ENCODE measurements at places on chromosomes 1 and 21.

- DNase-seq = no peak
Measured at GRCh38 chr1:156823210-156823790, 6.7 kb upstream of the SH2D2A start.

DNA sequence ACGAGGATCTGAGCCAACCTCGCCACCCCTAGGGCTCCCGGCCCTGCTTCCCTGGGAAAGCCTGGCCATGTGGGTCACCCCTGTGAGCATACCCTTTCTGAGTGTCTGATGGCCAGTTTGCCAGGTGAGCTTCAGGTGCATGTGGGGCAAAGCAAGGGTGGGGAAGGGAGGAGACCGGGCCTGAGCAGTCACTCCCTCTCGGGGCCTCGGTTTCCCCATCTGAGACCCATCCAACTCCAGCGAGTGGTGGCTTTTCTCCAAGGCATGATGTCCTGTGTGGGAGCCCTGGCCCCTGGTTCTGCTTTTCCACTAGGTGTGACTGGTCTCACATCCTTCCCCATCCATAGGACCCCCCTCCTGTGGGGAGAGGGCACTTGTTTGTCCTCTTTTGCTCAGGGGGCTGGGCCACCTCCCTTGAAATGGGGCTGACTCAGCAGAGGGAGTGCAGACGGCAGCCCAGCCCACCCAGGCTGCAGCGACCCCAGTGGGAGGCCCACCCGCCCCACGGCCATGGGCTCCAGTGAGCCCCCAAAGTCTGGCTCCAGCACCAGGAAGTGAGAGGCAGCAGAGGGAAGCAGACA, 1.7 kb upstream of the WNT9A start:
- no peak for DNase-seq

DNA sequence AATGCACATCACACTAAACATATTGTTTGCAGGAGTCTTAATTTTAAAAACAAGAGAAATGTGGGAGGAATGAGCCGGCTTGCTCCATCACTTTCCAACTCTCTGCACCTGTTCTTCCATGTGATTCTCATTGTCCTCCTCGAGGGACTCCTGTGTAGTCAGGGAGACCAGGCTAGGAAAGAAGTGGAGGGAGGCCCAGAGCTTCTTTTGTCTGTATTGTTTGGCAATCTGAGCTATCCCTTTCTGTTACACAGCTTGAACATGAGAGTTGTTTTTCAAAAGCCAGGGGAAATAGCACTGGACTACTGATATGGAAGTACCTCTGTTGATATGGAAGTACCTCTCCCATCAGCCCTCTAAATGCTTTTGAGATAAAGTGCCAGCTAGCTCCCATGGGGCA, 18.8 kb upstream of the LRRC8D start:
- DNase-seq = no peak

GRCh38 chr1:185155600-185156287, 1.0 kb downstream of the TRMT1L start:
- no peak for DNase-seq

GRCh38 chr1:242405947-242406346, 118.5 kb downstream of the PLD5 start:
- DNase-seq = no peak

DNA sequence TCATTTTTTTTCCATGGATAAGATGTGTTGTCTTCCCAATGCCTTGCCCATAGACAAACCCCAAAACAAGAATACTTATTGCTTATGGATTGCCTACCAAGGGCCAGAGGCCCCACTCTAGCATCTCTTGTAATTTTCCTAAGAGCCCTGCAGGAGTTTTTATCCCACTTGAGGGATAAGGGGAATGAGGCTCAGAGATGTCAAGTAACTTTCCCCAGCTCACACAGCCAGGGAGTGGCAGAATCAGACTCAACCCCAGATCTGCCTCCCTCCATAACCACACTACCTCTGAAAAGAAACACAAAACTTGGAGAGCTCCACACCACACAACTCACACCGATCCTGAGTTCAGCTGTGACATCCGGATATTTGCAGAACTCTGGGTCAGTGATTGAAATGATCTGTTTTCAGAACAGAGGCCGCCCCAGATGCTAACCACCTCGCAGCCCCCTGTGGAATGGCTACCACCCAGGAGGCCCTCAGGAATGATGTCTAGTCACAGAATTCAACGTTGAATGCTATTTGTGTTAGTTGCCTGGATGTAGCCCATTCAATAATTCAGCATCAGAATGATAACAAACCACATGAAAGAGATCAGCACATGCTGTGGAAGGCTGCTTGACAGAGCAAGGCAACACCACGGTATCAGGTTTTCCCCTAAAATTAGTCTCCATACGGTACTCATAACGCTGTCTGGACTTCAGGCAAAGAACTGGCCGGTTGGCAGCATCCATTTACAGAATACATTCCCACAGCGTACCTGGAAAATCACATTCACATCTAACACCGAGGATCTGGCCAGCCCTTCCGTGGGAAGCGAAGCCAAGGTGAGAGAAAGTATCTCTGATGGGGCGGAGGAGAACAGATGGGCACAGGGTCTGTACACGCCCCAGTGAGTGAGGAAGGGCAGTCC, 231.9 kb downstream of the TOMM20 start:
- DNase-seq = no peak

GRCh38 chr1:155978325-155978972, at the start of gene ARHGEF2:
Gene ARHGEF2 (minus strand): TSS chr1:155978547. CDS start chr1:155978427, 120 bp downstream.
- DNase-seq = peak; percentile 76

DNA sequence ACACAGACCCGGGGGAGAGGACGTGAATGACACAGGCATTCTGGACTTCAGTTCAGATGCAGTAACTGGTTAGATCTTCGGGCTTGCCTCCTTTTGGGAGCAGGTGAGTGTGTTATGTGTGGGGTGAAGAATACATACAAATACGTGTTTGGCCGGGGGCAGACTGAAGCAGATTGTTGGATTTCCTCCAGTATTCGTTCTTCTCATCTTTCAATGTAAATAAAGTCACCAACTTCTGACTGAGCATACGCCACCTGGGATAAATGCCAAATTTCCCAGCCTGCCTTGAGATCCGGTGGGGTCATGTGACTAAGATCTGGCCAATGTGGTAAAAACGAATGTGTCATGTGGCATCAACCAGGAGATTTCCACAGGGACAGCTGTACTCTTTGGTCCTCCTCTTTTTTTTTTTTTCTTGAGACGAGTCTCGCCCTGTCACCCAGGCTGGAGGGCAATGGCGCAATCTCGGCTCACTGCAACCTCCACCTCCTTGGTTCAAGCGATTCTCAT, 189.8 kb downstream of the RGS7 start:
- DNase-seq = no peak

- no peak for DNase-seq
Measured at GRCh38 chr1:94660994-94661393, 119.4 kb upstream of the F3 start.

DNA sequence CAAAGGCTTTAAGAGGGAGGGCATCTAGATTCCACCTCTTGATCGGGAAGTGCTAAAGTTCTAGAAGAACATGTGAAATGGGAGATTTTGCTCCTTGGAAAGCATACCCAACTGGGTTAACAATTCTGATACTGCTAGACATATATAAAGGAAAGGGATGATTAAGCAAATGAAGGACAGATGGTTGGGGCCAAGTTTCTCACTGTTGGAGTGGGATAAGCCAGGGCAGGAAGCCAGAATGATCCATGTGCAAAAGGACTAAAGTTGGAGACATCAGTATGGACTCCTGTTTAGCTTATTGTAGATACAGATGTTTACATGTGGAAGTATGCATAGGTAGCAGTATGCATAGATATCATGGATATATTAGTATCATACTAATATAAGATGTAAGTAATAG, 16.8 kb downstream of the PLA2G5 start:
- no peak for DNase-seq

DNA sequence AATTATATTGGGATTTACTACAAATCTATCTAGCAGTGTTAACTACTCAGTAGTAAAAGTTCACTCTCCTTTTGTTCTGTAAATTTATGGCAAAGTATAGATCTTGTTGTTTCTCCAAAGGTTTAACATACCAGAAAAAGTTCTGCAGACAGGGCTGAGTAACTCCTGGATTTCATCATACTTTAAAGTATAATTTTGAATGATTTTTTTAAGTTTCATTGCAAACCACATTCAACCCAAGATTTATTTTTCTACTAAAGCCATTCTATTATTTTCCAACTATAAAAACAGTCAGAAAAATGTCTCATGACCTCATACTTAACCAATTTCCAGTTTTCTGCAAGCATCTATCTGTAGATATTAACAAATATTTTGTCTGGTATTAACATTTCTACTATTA, 585.8 kb upstream of the ZRANB2 start:
- no peak for DNase-seq

GRCh38 chr1:34754964-34755637, at the start of gene GJB5:
Gene GJB5 (plus strand): TSS chr1:34755047. CDS start chr1:34757331, 2,284 bp downstream.
- DNase-seq = no peak

- DNase-seq = no peak
Measured at GRCh38 chr1:112058815-112059450, 69.5 kb upstream of the KCND3 start.

DNA sequence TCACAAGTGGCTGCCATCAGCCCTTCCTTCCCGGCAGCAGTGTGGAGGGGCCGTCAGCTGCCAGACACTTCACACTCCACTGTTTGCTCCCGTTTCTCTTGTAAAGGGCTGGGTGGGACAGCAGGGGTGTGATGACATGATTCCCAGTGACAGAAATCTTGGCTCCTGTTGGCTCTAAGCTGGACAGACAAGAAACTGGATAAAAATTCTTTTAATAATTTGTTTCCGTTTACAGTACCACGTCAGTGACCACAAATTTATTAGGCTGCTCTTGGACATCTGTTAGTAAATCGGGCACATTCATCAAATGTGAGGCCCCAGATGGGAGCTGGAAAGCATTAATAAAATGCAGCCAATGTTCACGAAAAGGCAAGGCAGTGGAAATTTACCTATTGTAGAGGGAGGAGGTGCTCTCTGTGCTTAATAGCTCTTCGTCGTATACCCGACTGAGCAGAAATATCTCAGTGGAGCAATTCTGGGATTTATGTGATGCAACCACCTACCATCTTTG, 353.7 kb upstream of the GREM2 start:
- DNase-seq = no peak

GRCh38 chr1:203934027-203934426, 72.6 kb downstream of the SNRPE start:
- no peak for DNase-seq

- DNase-seq = no peak
Measured at GRCh38 chr1:182122256-182122912, 60.9 kb upstream of the ZNF648 start.

GRCh38 chr1:50139339-50140181, 30.8 kb downstream of the ELAVL4 start:
- no peak for DNase-seq

DNA sequence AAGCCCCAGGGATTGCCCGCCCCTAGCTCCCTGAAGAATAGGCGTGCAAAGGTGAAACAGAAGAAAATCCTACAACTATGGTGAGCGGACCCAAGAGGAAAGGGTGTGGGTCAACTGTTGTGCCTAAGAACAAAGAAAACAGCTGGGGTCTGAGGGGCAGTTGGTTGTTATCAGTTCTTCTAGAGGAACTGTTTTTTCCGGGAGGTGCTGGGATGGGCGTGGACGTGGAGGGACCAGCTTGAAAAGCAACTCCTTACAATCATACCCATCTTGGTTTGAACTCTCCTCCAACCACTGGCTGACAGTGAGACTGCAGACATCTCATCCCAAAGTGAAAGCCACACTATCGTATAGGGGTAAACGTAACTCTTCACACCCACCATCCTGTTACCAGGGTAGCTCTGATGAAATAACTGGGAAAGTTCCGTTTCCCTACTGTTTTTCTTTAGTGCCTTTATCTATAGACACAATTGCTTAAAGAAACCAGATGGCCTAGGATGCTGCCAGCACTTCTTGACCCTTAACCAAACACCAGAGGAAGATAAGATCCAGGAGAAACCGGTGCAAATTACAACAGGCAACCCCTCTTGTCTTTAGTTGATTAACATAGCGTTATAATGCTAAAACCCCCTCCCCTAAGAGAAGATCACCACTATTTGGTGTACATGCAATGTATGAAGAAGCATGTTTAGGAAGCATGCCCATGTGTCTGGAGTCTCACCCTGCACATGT, 25.6 kb upstream of the FAM89A start:
- DNase-seq = no peak

- no peak for DNase-seq
Measured at GRCh38 chr1:218557731-218558130, 212.6 kb downstream of the TGFB2 start.

- DNase-seq = no peak
Measured at GRCh38 chr1:152959801-152960451, 10.5 kb upstream of the SPRR4 start.

GRCh38 chr1:185969028-185969427, 234.8 kb downstream of the HMCN1 start:
- DNase-seq = no peak

GRCh38 chr1:8285103-8285502, 32.8 kb upstream of the SLC45A1 start:
- no peak for DNase-seq

DNA sequence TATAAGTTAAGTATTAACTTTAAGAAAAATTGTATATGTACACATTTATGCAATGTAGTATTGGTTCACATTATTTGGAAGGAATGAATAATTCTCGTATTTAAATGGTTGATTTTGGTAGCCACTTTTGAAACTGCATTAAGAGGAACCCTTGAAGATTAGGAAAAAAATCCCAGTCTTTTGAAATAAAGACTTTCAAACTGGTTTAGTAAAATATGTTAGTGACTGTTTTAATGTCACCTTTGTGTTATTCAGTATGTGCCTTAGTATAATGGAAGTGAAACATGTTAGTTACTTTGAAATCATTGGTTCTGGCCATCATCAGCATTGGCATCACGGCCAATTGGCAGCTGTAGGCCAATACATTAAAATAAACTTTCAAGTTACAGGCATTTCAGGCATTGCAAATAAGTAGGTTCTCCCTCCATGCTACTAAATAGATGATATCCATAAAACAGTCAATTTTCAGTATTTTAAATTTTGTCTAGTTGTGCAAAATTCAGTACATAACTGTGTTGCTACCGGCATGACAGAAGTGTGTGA, 4.4 kb downstream of the MIER1 start:
- no peak for DNase-seq

- no peak for DNase-seq
Measured at GRCh38 chr21:25887166-25887565, 152.4 kb downstream of the GABPA start.

All from stimulated activated naive CD4-positive, alpha-beta T cell treated with Interleukin-2 at 50 U/mL for 16 hours (primary cell).